ENCODE measurements at places on chromosomes 4 and X.

GRCh38 chr4:6319530-6320150 lies 50.0 kb downstream of the WFS1 start:
- no peak for DNase-seq
- H3K4me1 ChIP-seq, result no peaks in the 10 kb centered on the region
- H3K4me3 ChIP-seq, result no peak overlapping the region
- H3K27ac ChIP-seq, result no peak overlapping the region

DNA sequence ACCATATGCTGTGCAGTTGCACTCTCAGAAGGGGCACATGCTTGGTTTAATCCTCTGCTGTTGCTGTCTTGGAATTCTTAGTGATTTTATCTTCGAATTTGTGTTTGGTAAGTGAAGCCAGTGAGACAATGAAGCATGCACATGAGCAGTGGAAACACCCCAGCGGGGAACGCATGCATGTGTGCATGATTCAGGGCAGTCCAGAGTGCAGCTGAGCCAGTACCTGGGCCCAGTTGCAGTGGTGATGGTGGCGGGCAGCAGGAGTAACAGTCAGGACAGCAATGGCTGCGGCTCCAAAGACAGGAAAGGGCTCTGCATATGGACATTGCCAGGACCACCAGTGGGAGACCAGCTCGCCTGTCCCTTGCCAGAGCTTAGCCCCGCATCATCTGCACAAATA lies 14.3 kb upstream of the TMEM165 start:
- H3K27ac ChIP-seq, result no peak overlapping the region
- no peak overlapping the region for H3K4me3 ChIP-seq
- no peaks in the 10 kb centered on the region for H3K27me3 ChIP-seq

DNA sequence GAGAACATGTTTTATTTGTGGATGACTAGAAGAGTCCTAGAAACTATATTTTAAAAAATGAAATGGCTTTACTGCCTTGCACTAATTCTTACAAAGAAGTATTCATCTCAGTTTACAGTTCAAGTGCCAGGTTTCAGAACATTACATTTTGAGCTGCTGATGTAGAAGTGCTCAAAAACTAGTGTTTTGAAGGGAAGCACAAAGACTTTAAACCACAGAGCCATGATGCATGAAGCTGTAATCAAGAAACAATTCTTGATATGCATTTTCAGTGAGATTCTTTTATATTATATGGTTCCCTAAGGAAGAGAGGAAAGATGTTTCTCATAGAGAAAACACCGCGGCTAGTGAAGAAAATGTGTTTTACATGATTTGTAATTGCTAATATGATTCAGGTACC lies 1163.0 kb downstream of the RAPGEF2 start:
- no peak overlapping the region for H3K27ac ChIP-seq
- H3K4me3 ChIP-seq, result no peak overlapping the region
- no peaks in the 10 kb centered on the region for H3K27me3 ChIP-seq
- H3K4me1 ChIP-seq, result no peaks in the 10 kb centered on the region

DNA sequence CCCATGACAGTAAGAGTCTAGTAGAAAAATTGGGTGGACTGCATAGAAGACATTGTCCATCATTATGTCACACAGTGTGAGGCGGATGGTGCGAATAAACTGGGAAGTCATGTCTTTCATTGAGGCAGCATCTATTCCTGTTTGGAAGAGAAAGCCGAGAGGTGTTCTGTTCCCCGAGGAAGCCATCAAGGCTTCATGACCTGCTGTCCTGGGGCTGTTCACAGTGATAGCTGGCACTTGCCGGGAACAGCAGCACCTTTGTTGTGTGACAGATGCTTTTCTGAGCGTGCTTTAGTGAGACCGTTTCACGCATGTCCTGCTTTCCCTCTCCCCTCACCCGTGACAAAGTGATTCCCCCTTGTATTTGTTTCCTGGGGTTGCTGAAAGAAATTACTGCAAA lies 20.3 kb downstream of the RGS12 start:
- no peak for DNase-seq
- no peak overlapping the region for H3K27ac ChIP-seq
- H3K4me3 ChIP-seq, result no peak overlapping the region
- no peaks in the 10 kb centered on the region for H3K4me1 ChIP-seq
- no peaks in the 10 kb centered on the region for H3K27me3 ChIP-seq
- H3K36me3 ChIP-seq, result no peaks in the 10 kb centered on the region

GRCh38 chr4:29983890-29984289 lies 736.3 kb upstream of the PCDH7 start:
- no peaks in the 10 kb centered on the region for H3K4me1 ChIP-seq
- no peak overlapping the region for H3K4me3 ChIP-seq
- H3K27me3 ChIP-seq, result no peaks in the 10 kb centered on the region
- DNase-seq, result no peak

DNA sequence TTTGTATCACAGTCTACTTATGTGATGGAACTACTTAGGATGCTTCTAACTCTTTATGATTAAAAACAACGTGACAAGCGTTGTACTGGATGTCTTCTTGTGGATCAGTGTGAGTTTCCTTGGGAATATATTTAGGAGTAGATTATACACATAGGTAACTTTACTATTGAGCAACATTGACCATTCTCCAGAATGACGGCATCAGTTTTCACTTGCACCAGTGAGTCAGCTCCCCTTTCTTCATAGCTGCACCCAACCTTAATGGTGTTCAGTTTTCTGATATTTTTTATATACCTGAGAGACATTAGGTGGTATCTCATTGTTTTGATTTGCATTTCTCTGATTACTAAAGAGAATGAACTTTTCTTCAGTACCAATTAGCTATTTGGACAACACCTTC lies 343.9 kb downstream of the ADGRL3 start:
- H3K4me1 ChIP-seq, result no peaks in the 10 kb centered on the region
- no peak overlapping the region for H3K4me3 ChIP-seq
- DNase-seq, result no peak
- no peaks in the 10 kb centered on the region for H3K36me3 ChIP-seq

DNA sequence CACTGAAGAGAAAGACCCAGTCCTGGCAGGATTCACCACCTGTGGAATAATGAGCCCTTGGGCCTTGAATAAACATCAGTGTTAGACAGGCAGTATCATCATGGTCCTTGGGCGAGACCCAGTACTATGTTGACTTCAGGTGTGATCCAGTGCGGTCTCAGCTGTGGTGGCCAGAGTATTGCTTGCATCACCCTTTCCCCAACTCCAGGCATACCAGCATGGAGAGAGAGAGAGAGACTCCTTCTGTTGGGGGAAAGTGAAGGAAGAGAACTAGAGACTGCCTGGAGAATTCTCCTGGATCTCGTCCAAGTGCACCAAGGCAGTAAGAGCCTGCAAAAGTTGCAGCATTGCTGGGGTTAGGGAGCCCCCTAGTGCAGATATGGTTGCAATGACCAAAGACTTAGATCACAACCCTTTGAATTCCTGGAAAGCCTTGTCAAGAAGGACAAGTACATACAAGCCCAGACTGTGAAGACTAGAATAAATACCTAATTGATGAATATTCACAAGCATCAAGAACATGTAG lies 61.1 kb upstream of the VAMP7 start:
- H3K36me3 ChIP-seq, result no peaks in the 10 kb centered on the region
- H3K27me3 ChIP-seq, result no peaks in the 10 kb centered on the region
- DNase-seq, result peak; percentile 59
- H3K27ac ChIP-seq, result no peak overlapping the region

DNA sequence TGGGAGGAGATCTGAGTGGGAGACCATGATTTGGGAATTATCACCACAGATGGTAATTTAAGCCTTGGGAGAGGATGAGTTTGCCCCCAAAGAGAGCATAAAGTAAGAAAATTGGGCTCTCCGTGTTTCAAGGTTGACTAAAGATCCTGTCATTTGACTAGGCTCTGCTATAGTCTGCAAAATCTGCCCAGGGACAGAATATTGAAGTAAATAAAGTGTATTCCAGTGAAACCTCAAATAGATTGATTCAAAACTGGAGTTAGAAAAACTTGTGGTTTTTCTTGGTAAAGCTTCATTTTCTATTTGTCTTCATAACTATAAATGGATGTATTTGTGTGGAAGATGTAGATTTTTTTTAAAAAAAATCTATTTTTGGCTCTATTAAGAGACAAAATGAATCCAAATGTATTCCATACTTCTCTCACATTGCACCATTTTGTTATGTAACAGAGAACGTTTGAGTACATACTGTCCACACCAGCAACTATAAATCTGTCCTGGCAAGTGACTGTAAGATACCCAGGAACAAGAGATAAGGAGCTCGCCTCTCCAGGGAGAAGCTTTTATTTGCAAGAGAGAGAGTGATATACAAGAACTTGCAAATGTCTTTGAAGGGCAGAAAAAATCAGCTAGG lies 170.2 kb downstream of the CBR4 start:
- H3K4me1 ChIP-seq, result no peaks in the 10 kb centered on the region
- no peak overlapping the region for H3K27ac ChIP-seq
- DNase-seq, result no peak

DNA sequence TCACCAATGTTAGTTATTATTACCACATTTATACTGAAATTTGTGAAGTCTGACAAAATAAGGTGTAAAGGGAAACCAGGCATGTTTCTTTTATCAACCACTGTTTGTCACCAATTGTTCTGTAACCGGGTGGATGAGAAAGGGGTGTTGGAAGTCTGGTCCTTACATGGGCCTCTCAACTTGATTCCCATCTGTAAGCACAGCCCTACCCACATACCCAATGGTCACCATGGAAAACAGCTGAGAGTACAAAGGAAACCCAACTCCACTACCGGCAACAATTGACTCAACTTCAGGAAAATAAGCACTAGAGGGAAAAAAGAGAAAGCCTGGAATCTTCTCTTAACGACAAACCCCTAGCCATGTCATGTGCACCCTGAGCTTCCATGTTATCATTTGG lies 70.8 kb upstream of the PTCHD1 start:
- H3K27me3 ChIP-seq, result no peaks in the 10 kb centered on the region
- no peaks in the 10 kb centered on the region for H3K36me3 ChIP-seq
- no peaks in the 10 kb centered on the region for H3K4me1 ChIP-seq
- no peak for DNase-seq
- no peak overlapping the region for H3K27ac ChIP-seq
- H3K4me3 ChIP-seq, result no peak overlapping the region

DNA sequence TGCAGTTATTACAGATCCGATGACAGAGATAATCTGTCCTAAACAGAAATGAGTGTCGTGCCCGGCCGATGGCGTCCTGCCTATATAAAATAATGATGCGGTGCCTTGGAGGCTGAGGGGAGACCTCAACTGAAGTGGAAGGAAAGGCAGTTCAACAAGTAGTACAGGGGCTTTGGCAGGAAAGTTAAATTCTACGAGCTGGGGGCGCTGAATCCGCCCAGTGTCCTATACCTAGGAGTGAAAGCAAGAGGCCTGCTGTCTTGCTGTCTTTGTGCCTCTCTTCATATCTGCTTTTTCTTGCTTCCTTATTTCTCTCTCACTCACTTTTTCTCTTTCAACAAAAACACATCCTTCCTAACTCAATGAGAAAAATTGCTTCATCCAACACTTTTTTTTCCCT lies 82.2 kb upstream of the PRPS2 start:
- H3K4me1 ChIP-seq, result peaks cover 24% of the 10 kb centered on the region
- H3K36me3 ChIP-seq, result no peaks in the 10 kb centered on the region
- H3K27me3 ChIP-seq, result no peaks in the 10 kb centered on the region
- no peak overlapping the region for H3K27ac ChIP-seq

DNA sequence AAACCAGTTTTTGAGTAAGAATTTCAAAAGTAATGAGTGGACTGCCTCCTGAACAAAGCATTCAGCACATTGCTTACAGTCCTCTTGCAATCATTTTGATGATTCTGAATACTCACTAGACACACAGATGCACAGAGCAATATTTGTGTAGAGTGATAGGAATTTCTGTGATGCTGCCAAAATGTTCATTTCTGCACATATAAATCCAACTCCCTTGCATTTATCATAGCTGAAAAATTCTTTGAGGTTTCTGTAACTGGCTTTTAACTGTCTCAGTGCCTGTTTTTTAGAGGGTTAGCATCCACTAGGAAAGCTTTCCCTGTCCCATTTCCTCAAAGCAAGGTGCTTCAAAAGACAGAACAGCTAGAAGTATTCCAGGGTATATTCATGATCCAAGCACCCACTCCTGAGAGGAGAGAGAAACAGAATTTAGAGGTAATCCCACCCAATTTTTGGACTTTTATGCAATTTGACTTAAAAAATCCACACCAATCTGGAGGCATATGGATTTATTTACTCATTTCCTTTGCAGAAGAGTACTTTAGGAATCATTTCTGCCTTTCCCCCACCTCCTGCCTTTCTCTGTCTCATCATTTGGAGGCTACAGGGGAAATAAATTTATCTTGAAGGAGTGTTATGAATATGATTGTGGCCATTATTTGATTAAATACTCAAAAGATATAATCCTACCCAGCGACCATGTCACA lies 234.5 kb upstream of the SLIT2 start:
- no peaks in the 10 kb centered on the region for H3K36me3 ChIP-seq
- no peak overlapping the region for H3K4me3 ChIP-seq
- H3K4me1 ChIP-seq, result no peaks in the 10 kb centered on the region

GRCh38 chr4:108965016-108965415 lies 202.2 kb upstream of the ETNPPL start:
- no peaks in the 10 kb centered on the region for H3K27me3 ChIP-seq
- H3K27ac ChIP-seq, result no peak overlapping the region
- DNase-seq, result no peak
- H3K4me1 ChIP-seq, result no peaks in the 10 kb centered on the region

- no peaks in the 10 kb centered on the region for H3K4me1 ChIP-seq
- no peaks in the 10 kb centered on the region for H3K36me3 ChIP-seq
- DNase-seq, result no peak
- no peak overlapping the region for H3K4me3 ChIP-seq
- H3K27me3 ChIP-seq, result no peaks in the 10 kb centered on the region
These were observed 286.1 kb upstream of the TENM3 start for GRCh38 chr4:181957088-181957487.

DNA sequence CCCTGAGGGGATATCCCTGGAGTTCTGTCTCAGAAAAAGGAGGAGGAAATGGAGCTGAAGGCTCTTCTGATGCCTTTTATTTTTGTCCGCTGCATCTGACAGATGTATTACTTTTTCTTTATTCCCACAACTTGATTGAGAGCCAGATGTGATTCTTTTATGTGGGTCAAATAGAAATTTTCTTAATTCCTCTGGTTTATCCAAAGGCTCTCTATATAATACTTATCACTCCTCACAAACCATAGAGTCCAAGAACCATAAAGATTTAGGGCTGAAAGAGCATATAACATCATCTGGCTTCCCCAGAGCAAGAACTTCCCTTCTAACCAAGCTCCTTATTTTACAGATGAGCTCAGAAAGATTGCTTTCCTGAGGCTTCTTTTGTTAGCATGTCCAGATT lies 756.7 kb upstream of the FAM241A start:
- H3K4me1 ChIP-seq, result no peaks in the 10 kb centered on the region
- H3K27ac ChIP-seq, result no peak overlapping the region
- H3K36me3 ChIP-seq, result no peaks in the 10 kb centered on the region
- no peak for DNase-seq

GRCh38 chrX:46260499-46260898 lies 284.7 kb downstream of the ZNF674 start:
- no peaks in the 10 kb centered on the region for H3K36me3 ChIP-seq
- H3K4me3 ChIP-seq, result no peak overlapping the region
- no peak for DNase-seq
- H3K27ac ChIP-seq, result no peak overlapping the region
- H3K4me1 ChIP-seq, result no peaks in the 10 kb centered on the region
- H3K27me3 ChIP-seq, result no peaks in the 10 kb centered on the region

- H3K27me3 ChIP-seq, result no peaks in the 10 kb centered on the region
- H3K36me3 ChIP-seq, result no peaks in the 10 kb centered on the region
- H3K27ac ChIP-seq, result no peak overlapping the region
- DNase-seq, result no peak
These were observed 439.5 kb downstream of the NAF1 start for GRCh38 chr4:162727232-162727631.

GRCh38 chr4:87848622-87849351 lies 16.0 kb downstream of the MEPE start:
- no peak overlapping the region for H3K27ac ChIP-seq
- H3K27me3 ChIP-seq, result peaks cover 3% of the 10 kb centered on the region
- DNase-seq, result peak; percentile 44
- H3K36me3 ChIP-seq, result no peaks in the 10 kb centered on the region
- H3K4me3 ChIP-seq, result peak overlapping the region; percentile 39

All from B cell (primary cell).